ENCODE measurements at places on chromosomes 13 and 19. TPM values are rescaled to one million over a fixed set of nuclear protein-coding genes. Genes with fewer than 3 reads are reported as not detected.

The TRAPPC5 gene
- 222 TPM for polyA plus RNA-seq

The CYP2F1 gene
- polyA plus RNA-seq = not detected

The FXYD7 gene
- not detected for polyA plus RNA-seq

The PCSK4 gene
- polyA plus RNA-seq = 5.5 TPM

The ERICH4 gene
- 23.1 TPM for polyA plus RNA-seq

The KIR3DL2 gene
- not detected for polyA plus RNA-seq

The ZNF799 gene
- 4.3 TPM for polyA plus RNA-seq

The MYH14 gene
- polyA plus RNA-seq = 23.9 TPM

The PSG7 gene
- polyA plus RNA-seq = not detected

The SLITRK5 gene
- polyA plus RNA-seq = not detected

The PNMA8B gene
- 0.67 TPM for polyA plus RNA-seq

The CLEC17A gene
- not detected for polyA plus RNA-seq

The PROZ gene
- 20.0 TPM for polyA plus RNA-seq

The LILRA2 gene
- polyA plus RNA-seq = 2.1 TPM

The SLC1A6 gene
- polyA plus RNA-seq = not detected

The PRODH2 gene
- polyA plus RNA-seq = 409 TPM

The FGF14 gene
- 0.47 TPM for polyA plus RNA-seq

The ILF3 gene
- 58.3 TPM for polyA plus RNA-seq

The ZNF302 gene
- polyA plus RNA-seq = 25.5 TPM

The URAD gene
- polyA plus RNA-seq = not detected

The SLITRK6 gene
- polyA plus RNA-seq = not detected

The CEACAM4 gene
- polyA plus RNA-seq = not detected

The KLK2 gene
- polyA plus RNA-seq = not detected

The NLRP9 gene
- not detected for polyA plus RNA-seq

The ZNF835 gene
- polyA plus RNA-seq = 1.7 TPM

The CPAMD8 gene
- polyA plus RNA-seq = 22.0 TPM

The CYP2B6 gene
- polyA plus RNA-seq = 10.0 TPM

The IRGC gene
- not detected for polyA plus RNA-seq

The PODNL1 gene
- polyA plus RNA-seq = not detected

The ZNF177 gene
- 5.7 TPM for polyA plus RNA-seq

The IQCN gene
- polyA plus RNA-seq = 0.82 TPM

The CASP14 gene
- polyA plus RNA-seq = not detected

The NTF4 gene
- polyA plus RNA-seq = not detected

The ZNF699 gene
- 0.69 TPM for polyA plus RNA-seq

The GPATCH1 gene
- polyA plus RNA-seq = 4.3 TPM

The ZNF284 gene
- 1.2 TPM for polyA plus RNA-seq

The TMEM86B gene
- 4.6 TPM for polyA plus RNA-seq

The KLF2 gene
- 114 TPM for polyA plus RNA-seq

The MAST1 gene
- 0.39 TPM for polyA plus RNA-seq

The TPGS1 gene
- polyA plus RNA-seq = 17.9 TPM

The TMEM255B gene
- 11.9 TPM for polyA plus RNA-seq

The PDE4A gene
- 4.5 TPM for polyA plus RNA-seq

The ZNF667 gene
- 2.9 TPM for polyA plus RNA-seq

The STK11 gene
- polyA plus RNA-seq = 40.7 TPM

The NUFIP1 gene
- 3.4 TPM for polyA plus RNA-seq

The UBE2L5 gene
- polyA plus RNA-seq = not detected

The EDDM13 gene
- polyA plus RNA-seq = 1.6 TPM

The RUBCNL gene
- 0.54 TPM for polyA plus RNA-seq

The ZNF560 gene
- not detected for polyA plus RNA-seq

The GRIN3B gene
- polyA plus RNA-seq = 0.15 TPM

The IFNL1 gene
- not detected for polyA plus RNA-seq

The GJB2 gene
- 13.1 TPM for polyA plus RNA-seq

The ZNF844 gene
- 7.4 TPM for polyA plus RNA-seq

The GJB6 gene
- not detected for polyA plus RNA-seq

The CLC gene
- polyA plus RNA-seq = not detected

The C19orf18 gene
- polyA plus RNA-seq = 1.7 TPM

The HAUS8 gene
- polyA plus RNA-seq = 5.2 TPM

The FOXA3 gene
- polyA plus RNA-seq = 1.8 TPM

Measured in kidney (tissue), 22 donors.